Gastroesophageal sphincter (tissue), 4 donors: ENCODE measurements at places on chromosomes 5 and 9. TPM values are rescaled to one million over a fixed set of nuclear protein-coding genes. Genes with fewer than 3 reads are reported as not detected.

Gene BAG1
- 165 TPM for total RNA-seq

DNA sequence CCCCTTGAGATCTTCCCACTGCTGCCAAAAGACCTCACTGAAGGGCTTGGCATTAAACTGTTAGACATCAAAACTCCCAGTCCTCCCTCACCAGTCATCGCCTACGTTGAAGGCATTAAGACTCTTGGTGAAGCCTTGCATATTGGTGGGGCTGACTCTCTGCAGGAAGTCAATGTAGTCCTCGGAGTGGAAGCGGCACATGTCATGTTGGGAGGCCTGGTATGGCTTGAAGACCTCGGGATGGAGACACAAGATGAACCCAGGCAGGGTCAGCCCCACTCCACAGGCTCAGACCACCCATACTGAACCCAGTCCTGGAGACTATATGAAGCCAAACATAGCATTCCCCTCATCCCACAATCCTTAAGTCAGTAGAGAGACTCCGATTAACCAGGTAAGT is 1.9 kb downstream of the HDAC3 start:
- no peak for ATAC-seq

DNA sequence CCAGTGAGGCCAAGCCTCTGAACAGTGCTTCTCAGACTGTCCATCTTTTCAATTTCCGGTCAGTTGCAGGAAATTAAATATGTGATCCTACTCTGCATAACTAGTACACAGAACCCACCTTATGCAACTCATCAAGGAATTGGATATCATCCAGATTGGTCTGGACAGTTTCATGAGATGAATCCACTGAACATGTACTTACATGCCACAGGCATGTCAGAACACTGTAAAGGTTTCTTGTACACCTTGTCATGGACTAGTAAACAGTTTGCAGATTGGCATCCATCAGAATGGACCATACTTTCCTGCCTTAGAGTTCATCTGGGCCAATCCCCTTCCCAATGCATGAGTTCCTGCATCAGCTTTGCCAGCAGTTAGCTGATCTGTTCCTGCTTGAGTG is 30.4 kb downstream of the GARNL3 start:
- ATAC-seq: no peak

- no peak for ATAC-seq
Observed at GRCh38 chr5:19241690-19242089, 746.3 kb downstream of the CDH18 start.

GRCh38 chr5:173293817-173294672 is 34.2 kb downstream of the STC2 start:
- peak; percentile 69 for ATAC-seq

GRCh38 chr5:83357621-83358231 is 113.8 kb upstream of the VCAN start:
- ATAC-seq: no peak

DNA sequence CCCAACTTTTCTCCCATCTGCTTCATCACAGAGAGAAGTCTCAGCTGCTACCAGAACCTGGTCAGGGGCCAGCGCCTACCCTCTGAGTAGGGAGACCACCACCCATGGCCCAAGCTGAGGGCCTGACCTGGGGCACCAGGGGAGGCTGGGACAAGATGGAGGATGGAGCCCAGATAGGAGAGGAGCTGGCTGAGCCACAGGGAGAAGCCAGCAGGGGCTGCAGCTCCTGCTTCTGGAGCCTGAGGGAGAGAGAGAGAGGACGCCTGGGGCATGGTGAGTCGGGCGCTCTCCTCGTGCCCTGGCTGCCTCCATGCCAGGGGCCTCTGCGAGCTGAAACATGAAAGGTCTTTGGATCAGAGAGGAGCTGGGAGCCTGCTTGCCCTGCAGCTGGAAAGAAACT is 1.4 kb upstream of the FOXI1 start:
- no peak for ATAC-seq
